ENCODE measurements at places on chromosomes 12 and 14.

DNA sequence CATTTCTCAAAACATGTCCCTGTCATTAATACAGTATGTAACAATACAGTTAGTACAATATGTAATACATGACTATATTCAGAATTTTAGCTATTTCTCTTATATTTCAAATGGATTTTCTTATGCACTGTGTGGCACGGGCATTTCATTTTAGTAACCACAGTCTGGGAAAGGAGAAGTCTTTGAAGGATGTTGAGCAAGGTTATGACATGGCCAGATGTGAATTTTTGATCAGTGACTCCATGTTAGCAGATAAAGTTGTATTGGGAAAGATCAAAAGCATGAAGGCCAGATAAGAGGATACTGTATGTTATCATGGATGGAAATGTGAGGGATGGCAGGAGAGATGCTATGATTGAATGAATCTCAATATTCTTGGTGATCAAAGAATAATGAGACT, 285.2 kb downstream of the NAV3 start:
- DNase-seq: no peak

DNA sequence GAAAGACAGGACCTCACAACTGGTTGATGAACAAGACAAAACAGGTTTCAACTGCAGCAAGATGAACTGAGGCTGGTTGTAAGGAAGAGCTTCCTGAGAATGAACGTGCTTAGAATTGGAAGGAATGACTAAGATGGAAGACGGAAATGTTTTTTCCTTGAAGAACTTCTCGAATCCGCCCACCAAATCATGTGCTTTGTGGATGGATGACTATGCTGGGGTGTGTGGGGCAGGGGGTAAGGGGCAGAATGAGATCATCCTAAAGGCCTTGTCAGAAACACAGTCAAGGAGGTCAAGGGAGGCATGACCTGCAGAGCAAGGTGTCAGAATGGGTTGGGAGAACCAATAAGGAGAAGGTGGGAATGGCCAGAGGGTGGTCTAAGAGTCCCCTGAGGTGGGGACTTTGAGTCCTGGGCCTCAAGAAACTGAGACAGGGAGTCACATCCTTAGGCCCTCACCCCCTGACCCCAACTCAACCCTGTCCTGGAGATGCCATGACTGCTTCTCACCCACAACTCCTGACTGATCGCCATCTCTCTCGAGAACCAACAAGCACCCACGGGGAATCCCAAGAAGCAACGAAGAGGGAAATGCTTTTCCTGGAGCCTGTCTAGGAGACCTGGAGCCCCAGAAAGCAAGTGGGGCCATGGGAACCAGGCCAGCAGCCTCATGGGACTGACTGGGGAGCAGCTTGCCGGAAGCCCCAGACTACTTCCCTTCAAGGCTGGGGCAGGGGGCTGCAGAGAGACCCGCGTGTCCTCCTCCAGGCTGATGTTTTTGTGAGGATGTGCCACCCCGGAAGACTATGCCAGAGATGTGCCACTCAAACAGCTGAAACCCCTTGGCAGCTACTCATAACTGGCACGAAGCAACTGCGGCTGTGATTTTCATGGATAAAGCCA, 84.0 kb downstream of the ACTN1 start:
- DNase-seq: no peak

DNA sequence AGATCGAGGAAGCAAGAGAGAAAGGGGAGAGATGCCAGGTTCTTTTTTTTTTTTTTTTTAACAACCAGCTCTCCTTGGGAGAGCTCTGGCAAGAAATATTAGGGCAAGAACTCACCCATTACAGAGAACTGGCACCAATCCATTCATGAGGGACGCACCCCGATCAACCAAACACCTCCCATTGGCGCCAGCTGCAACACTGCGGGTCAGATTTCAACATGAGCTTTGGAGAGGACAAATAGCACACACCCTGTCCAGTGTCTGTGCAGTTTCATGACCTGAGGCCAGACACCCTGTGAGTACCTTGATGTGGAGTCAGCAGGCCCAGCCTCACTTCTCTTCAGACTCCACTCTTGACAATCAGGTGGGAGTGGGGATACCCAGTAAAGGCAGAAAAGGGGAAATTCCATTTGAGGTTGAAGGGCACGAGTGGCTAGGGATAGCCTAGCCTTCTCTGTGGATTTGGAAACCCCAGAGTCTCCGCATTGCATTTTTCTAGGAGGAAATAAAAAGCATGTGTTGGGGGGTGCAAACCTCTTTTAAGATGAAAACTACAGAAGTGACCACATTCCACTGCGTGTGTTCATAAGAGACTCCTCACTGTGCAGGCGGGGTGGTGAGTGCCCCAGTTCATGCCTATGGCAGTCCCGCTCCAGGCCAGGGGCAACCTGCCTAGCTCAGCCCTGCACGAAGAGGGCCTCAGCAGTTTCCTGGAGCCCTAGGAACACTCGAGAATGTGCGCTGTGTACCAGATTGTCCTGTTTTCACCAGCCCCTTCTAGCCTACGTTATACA, 42.4 kb upstream of the GPATCH2L start:
- no peak for DNase-seq

GRCh38 chr14:96362965-96363750, at the start of the genes ATG2B and GSKIP:
ATG2B (minus strand) TSS chr14:96363341; CDS start chr14:96362976, 365 bp downstream.
GSKIP (plus strand) TSS chr14:96363526; CDS start chr14:96382248, 18,722 bp downstream.
- peak; percentile 97 for DNase-seq

DNA sequence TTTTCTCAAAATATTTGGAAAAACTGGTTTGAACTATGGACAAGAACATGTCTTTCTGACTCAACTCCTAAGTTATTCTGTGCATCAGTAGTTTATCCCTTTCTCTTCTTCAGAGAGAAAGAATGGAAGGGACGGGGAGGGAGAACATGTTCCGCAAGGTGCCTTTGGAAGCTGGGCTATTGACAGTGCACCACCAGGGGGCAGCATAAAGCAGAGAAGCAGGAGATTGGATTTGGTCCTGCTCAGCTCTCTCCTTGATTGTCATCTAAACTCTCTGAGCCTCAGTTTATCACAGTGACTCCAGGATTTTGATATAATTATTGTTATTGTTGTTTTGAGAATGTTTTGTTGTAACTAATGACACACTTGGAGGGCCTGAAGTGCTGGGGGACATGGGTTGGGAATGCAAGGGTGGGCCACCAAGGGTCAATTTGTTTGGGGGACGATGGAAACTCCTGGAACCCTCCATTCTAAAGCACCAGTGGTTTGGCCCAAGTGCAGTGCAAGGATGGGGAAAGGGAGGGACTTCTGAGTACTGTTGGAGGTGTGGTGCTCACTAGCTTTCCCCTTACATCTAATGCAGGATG, 45.3 kb upstream of the ANO6 start:
- DNase-seq: peak; percentile 51

- DNase-seq: no peak
Observed at GRCh38 chr14:22088614-22089342, 415.2 kb upstream of the OR4E1 start.

DNA sequence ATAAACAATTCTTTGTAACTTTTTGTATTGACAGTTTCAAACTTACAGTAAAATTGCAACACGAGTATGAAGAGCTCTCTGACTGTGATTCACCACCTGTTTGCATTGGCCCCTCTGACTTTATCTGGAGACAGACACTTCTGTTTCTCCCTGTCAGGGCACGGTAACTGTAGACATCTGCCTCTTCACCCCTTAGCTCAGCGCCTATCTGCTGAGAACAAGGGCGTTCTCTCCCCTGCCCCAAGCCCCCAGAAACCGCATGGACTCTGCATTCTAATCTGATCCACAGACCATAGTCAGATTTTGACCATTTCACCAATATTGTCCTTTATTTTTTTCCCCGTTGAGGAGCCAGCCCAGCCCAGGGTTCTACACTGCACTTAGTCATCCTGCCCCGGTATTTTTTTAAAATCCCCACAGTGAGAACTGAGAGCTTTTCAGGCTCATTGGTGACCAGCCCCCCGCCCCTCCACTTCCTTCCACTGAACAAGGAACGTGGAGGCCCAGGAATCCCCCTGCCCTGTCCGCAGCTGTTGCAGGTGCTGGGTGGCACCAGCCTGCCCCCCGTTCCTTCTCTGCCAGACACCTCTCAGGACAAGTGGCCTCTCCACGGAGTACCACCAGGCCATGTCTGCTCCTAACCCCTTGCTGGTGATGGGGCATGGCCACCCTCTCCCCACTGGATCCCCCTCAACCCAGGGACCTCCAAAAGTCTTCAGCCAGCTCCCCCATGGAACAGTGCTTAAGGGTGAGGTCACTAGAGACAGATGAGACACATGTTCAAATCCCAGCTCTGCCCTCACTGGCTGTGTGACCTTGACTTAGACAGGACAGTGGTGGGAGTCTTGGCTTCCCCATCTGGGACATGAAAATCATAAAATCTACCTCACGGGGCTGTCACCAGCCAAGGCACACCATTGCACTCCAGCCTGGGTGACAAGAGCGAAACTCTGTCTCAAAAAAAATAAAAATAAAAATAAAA, 11.2 kb downstream of the RHOF start:
- no peak for DNase-seq

GRCh38 chr14:80538633-80539375, 327.5 kb upstream of the DIO2 start:
- DNase-seq: no peak

GRCh38 chr14:51677266-51677665, 25.6 kb downstream of the FRMD6 start:
- DNase-seq: no peak

- DNase-seq: no peak
Observed at GRCh38 chr12:91127751-91128150, 16.5 kb upstream of the LUM start.

DNA sequence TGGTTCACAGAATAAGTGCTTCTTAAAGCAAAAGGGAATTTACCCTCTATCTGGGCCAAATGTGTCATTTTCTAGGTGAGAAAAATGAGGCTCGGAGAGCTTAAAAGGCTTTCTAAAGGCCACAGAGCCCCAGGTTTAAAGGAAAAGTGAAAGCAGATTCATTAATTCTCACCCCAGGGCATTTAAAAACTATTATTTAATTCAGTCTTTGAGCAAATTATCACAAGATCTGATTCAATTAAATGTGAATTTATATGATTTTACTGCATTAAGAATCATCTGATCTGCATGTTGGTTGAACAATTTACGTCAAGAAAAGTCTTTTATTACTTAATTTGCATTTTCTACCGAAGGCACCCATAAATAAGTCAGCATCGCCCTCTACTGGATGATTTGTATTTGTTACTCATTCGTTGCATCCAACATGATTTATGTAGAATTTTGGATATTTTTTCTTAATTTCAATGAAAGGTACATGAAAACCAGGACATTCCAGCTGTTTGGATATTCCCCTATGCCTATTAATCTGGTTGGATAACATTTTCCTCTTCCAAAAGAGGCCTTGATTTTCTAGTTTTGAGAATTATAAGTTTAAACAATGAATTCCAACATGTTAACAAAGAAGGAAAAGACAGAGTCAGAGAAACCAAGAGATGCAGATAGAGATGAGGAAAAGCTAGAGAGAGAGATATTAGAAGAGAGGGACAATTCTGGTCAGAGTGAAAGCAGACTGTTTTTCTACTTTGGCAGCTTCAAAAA, 19.1 kb upstream of the DHRS7 start:
- peak; percentile 69 for DNase-seq

GRCh38 chr14:35987731-35988130, 161.6 kb downstream of the BRMS1L start:
- DNase-seq: no peak

GRCh38 chr12:67669217-67669933, 20.8 kb downstream of the DYRK2 start:
- DNase-seq: no peak

All from central memory CD4-positive, alpha-beta T cell (primary cell).